ENCODE measurements at places on chromosomes 4 and X.
A peak's percentile ranks its signal among the peaks of the same experiment; 100 is the strongest.

GRCh38 chrX:9693307-9694001, 72.2 kb downstream of the GPR143 start:
- no peak for DNase-seq

DNA sequence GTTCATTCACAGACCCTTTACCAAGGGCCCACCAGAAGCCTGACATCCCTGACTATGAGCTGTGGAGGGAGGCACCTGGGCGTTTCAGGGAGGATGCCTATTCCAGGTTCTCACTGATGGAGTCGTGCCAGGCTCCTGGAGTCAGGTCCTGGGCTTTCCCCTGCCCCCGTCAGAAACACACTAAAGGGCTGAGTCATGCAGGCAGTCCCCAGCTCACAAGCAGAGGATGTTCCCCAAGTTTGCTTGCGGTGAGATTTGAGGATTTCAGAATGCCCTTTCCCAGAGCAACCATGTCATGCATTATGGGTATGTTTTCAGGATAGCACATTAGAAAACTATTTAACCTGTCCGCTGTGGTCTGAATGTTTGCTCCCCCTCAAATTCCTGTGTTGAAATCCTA, 45.2 kb downstream of the FHDC1 start:
- no peak for DNase-seq

DNA sequence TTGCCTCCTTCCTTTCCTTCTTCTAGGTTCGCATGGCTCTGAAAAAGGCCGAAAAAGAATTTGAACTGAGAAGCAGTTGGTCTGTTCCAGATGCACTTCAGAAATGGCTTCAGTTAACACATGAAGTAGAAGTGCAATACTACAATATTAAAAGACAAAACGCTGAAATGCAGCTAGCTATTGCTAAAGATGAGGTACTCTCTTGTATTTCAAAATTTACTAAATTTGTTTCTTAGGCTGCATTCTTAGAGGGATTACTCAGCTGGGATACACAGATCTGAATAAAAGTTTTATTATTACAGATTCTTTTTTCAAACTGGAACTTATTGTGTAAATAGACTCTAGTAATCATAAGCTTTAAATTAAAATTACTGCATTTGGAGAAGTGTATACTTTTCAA, 146.9 kb downstream of the STIM2 start:
- no peak for DNase-seq

DNA sequence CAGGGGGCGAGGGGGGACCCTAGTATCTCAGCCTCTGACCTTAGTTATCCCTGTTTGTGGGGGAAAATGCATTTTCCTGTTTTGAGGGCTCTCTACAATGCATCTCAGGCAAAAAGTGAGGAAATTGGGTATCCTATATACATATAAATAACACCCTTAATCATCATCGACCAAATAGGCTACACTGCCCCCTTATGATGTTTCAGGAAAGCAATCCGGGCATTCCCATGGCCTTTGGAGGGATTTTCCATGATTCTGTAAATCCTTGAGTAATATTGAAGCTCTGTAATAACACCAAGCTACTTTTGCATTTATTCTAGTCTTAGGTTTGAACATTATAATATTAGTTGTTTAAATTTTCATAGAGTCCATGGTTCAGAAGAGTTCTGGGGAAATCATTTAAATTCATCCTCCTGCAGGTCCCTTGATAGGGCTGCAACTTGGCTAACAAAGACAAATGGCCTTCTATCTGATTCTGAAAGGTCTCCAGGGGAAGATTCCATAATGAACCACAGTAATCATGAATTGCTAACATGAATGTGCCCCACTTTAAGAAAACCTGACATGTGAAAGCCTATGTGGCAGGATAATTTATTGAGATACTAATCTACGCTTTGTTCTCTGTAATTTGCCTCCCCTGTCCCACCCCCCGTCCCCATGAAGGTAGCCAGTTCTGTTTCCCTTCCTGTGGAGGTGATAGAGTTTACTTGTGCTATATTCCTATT, 91.5 kb upstream of the SCOC start:
- no peak for DNase-seq

DNA sequence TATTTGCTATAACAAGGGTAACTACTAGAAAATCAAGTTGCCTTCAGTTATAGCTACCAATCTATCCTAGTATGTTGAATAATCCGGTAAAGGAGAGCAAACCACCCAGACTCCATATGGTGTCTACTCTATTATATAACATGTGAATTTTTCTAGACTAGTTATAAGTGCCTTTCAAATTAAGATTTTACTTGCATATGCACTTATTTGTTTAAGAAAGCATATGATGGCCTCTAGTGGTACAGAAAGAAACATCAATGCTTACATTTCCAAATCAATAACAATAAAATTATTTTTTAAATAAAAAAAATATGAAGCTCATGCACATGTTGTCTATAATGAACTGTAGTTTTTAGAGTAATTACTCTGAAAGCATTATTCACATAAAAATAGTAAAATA, 1516.4 kb upstream of the PABPC4L start:
- no peak for DNase-seq

DNA sequence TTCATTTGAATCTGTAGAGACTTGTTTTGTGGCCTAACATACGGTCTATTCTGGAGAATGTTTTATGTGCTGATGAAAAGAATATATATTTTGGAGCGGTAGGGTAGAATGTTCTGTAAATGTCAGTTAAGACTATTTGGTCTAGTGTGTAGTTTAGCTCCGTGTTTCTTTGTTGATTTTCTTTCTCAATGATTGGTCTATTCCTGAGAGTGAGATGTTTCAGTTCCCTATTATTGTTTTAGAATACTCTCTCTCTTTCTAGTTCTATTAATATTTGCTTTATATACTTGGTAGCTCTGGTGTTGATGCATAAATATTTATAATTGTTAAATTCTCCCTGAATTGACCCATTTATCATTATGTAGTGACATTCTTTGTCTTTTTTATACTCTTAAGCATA, 236.5 kb downstream of the GLUD2 start:
- no peak for DNase-seq

DNA sequence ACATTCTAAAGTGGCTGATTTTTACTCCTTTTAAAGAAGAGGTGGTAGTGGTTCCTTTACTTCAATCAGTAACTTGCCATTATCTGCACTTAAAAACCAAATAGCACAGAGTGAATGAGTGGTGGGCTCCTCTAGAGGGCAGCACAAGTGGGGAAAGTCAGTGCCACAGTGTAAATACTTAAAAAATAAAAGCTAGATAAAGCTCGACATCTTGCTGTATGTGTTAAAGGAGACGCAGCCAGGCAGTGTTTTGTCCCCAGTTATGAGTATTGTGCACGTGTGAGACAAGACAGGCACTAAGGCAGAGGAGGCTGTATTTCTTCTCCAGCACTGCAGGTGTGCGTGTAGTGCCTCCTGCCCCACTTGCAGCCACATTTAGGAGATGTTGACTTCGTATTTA, 24.6 kb downstream of the NAP1L5 start:
- no peak for DNase-seq

- DNase-seq = no peak
Measured at GRCh38 chr4:174714393-174715211, 114.4 kb downstream of the GLRA3 start.

DNA sequence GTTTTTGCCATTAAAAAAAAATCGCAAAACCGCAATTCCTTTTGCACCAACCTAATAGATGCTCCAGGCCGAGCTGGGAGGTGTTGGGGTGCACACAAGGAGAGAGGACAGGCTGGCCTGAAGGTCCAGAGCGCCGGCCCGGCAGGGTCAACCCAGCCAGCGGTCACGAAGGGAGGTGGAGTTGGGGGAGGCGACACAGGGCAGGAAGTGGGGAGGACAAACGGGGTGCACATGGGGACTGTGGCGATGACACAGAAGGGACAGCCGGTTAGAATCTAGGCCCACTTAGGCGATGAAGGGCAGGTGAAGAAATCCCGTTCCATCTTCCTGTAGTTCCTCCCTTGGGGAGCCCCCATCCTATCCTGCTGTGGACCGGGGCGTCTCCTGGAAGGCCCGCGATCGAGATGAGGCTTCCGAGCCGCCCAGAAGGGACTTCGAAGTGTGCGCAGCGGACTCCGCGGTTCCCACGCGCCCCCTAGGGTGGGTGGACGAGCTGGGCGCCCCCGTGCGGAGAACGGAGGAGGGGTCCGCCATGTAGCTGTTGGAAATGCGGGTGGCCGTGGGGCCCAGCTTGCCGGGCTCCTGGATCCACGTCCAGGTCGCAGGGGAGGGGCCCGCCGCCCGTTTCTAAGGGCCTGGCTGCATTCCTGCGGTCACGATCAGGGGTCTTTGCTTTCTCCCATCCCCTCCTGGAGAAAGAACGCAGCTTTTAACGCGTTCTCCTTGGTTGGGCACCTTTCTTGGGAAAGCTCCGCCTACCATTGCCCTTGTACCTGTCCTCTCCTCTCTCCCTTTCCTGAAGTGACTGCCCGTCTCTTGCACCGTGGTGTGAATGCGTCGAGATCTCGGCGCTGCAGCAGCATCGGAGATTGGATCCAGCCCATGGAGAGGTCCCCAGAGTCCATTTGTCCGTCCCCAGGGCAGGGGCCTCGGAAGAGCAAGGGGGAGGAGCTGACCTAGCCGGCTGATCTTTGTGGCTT, 17.0 kb upstream of the HPF1 start:
- DNase-seq = peak; percentile 33

- DNase-seq = no peak
Measured at GRCh38 chrX:86329174-86329573, 180.9 kb downstream of the DACH2 start.

DNA sequence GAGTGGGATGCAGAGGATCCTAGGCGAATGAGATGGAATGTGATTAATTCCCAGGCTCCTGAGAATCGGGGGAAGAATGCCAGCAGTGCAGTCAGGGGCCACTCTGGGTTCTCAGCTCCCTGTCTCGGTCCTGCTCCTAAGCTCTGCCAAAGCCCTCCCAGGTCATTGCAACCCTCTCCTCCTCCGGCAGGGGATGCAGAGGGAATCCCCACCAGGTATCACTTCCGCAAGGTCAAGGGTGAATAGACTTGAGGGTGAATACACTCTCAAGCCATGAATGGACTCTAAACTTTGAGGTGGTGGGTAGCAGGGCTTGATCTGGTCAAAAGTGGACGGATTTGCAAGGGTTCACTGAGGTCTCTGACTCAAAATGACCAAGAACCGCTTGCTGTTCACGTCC, 139.3 kb upstream of the MXRA5 start:
- no peak for DNase-seq

DNA sequence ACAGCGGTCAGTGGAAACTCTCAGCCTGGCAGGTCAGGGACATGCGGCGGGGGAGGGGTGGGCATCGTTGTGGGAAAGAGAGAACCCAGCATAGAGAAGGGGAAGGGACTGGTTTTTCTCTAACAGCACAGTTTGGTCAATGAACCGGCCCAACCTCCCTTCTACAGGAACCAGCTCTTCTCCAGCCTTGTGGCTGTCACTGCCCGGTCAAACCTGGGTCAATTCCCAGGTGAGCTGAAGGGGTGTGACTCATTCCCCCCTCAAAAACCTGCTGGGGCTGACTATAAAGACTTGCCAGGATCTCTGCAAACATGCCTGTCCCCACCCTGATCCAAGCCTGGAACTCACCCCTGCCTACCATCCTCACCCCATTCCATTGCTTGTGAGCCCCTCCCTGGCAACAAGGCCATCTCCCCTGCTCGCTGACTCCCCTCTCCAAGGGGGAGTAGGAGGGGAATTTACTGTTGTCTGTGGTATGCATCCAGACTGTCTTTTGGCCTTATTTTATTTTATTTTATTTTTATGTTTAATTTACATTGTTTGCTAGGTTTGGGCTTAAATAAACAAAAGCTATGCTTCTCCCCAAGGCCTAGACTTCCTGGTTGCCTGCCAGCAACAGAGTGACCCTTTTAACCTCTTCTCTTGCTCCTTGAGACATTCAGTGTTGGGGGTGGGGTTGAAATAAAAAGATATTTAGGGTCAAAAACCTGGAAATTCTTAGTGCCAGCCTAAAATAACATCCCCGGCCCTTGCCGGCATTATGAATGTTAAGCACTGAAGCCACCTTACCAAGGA, 49.6 kb downstream of the TSC22D3 start:
- DNase-seq = no peak

DNA sequence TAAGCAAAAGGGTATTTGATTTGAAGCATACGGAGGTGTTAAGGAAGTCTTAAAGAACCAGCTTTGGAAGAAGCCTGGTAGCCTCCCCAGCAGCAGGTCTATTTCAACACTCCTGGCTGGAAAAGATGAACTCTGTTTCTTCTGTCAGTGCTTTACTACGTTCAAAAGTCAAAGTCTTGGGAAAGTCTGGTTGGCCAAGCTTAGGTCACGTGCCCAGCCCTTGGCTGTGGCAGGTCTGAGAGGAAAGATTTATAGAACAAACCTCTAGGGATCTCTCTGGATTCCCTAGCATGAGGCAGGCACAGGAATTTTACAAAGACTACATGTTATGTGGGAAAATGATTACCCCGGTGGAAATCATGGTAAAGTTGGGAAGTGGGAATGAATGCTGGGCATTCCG, 8.6 kb upstream of the ARHGAP10 start:
- DNase-seq = no peak

- no peak for DNase-seq
Measured at GRCh38 chr4:140672416-140672815, 83.8 kb downstream of the TBC1D9 start.

- DNase-seq = no peak
Measured at GRCh38 chr4:27568236-27568951, 707.8 kb downstream of the STIM2 start.

- DNase-seq = no peak
Measured at GRCh38 chr4:94577136-94577535, 125.4 kb downstream of the PDLIM5 start.

DNA sequence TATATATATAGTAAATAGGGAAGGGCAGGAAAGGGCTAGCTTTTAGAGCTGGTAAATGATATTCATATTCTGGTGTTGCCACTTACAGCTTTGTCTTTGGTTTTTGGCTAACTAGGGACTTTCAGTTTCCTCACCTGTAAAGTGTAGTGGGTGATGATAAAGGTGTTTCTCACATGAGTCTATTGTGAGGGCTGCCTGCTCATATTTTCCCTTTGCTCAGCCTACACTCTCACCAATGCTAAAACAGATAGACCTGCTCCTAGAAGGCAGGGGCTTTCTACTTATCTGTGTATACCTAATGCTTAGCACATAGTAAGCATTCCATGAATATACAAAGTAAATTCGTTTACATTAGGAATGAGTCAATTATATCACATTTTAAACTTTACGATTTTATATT, 137.2 kb upstream of the HS3ST1 start:
- DNase-seq = no peak

DNA sequence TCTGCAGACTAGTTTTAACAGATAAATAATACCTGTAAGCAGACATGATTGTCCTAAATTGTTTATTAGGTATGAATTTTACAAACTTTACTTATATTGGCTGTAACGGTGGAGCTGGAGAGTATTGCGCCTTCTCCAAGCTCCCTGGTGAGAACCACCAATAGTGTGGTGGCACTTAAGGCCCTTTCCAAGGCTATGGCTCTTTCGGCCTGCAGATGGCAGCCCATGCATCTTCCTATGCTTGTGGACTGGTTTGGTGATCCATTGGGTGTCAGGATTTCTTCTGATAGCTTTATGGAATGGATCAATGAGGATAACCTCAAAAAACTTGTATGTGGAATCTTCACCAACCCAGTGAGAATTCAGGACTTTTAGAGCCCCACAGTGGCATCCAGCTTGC, 7.8 kb downstream of the LARP1B start:
- no peak for DNase-seq

- DNase-seq = no peak
Measured at GRCh38 chr4:112277705-112278448, 7.8 kb downstream of the TIFA start.

Data from stimulated activated CD8-positive, alpha-beta memory T cell treated with anti-CD3 and anti-CD28 coated beads, Interleukin-7, amount 100 ng/mL, for 4 hours (primary cell).